ENCODE measurements at places on chromosomes 2 and 18.
A peak's percentile ranks its signal among the peaks of the same experiment; 100 is the strongest.

- DNase-seq = peak; percentile 12
These were observed 2.3 kb upstream of the MAL start for GRCh38 chr2:95023222-95023597.

DNA sequence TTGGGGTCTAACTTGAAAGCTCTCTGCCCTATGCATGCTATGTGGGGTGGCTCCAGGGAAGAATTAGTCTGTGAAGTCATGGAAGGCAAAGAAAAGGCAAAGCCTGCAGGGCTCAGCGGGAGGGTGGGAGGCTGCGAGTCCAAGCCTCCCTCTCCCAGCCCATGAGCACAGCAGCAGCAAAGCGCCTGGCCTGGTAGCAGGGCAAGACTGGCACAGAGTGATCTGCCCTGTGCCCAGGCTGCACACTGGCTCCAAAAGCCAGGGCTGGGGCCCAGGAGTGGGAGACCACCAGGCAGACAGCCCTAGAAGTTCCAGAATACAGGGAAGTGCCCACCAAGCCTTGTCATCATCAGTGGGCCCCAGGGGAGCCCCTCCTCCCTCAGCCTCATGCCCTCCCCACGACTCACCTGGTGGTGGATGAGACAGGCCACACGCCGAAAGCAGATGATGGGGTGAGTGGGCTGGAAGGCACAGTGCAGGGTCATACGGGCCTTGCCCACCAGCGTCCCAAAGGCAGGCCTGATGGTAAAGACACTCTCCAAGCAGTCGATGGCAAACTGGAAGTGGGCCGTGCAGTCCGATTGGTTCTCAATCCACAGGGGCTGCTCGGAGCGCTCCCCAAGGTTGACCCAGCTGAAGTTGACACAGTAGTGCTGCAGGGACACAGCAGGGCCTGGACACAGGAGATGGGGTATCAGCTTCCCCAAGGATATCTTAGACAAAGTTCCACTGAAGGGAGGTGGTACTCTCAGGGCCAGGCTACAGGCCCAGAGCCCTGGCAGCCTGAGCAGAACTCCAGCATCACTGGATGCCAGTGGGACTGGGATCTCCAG, 12.1 kb downstream of the CFAP65 start:
- DNase-seq = no peak

GRCh38 chr2:240135706-240136012, 446 bp downstream of the COPS9 start:
- no peak for DNase-seq

DNA sequence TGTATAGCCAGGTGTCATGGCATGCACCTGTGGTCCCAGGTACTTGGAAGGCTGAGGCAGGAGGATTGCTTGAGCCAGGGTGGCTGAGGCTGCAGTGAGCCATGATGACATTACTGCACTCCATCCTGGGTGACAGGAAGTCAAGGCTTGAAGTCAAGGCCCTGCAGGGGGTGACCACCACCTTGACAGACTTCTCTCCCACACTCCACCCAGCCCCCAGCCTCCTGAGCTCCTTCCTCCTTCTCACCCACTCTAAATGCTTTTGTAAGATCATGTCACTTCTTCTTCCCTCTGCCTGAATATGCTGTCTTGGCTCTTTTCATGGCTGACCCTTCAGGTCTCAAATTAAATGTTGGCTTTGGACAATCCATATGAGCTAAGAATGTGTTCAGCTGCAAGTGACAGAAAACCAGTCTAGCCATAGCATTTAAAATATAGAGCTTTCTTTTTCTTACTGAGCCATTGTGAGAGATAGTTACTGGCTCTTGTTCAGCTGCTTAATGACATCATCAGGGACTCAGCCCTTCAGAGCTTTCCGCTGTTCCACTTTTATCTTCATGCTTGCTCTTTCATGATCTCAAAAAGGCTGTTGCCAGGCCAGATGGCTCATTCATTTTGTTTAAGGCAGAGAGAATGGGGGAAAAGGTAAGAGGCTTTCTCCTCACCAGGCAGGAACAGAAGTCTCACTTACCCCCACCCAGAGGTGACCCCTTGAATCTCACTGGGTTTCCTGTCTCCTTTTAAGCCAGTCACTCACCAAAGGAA, 36.7 kb upstream of the TTC39C start:
- DNase-seq = peak; percentile 83

DNA sequence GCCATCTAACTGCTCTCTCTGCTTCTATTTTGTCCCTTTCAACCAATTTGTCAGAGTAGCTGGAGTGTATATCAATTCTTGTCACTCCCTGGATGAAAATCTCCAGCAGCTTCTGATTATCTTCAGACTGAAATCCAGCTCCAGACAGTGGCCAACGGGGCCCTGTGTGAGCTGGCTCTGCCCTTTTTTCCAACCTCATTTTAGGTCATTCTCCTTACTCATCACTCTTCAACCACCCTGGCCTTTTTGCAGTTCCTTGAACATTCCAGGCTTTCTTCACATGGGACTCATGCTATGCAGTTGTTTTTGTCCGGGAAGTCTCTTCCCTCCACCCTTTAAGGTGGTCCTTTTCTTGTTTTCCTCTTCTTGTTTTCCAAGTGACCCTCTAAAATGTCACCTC, 15.4 kb upstream of the FAP start:
- no peak for DNase-seq

- peak; percentile 55 for DNase-seq
These were observed 1.3 kb downstream of the EML6 start for GRCh38 chr2:54724560-54725342.

DNA sequence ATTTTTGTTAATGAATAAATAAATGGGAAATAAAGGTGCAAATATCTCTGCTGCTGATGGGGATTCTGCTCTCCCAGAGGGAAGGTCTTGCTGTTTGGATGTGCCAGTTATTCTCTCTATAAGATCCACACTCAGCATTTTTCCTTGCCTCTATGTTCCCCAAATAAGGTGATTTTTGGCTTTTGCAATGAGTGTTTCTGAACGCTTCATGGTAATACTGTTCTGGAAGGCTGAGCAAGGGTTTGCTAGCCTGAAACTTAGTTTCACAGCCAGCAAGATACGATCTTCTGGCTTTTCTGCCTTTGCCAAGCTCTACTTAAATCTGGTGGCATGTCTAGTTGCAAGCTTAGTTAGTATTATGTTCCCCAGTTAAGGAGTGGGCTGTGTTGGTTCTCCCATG, 114.6 kb downstream of the LPIN1 start:
- DNase-seq = no peak

- no peak for DNase-seq
These were observed 36.2 kb downstream of the WIPF1 start for GRCh38 chr2:174561283-174561971.

Data from NB4 (cell line).